Activated T-helper 1 cell treated with anti-CD3 and anti-CD28 coated beads, Interleukin-12 subunit alpha, Interleukin-12 subunit beta, Interleukin-2, Interleukin-4 antibody, amounts not matched to agents 30 ng/mL and 10 ng/mL and 1 ng/mL, durations not matched to agents 14 hours and 24 hours and 36 hours (primary cell): ENCODE measurements at places on chromosomes 12 and 14. TPM values are rescaled to one million over a fixed set of nuclear protein-coding genes. Genes with fewer than 3 reads are reported as not detected.

- no peak overlapping the region for H3K4me3 ChIP-seq
- no peaks in the 10 kb centered on the region for H3K36me3 ChIP-seq
- no peak overlapping the region for H3K27ac ChIP-seq
- H3K4me1 ChIP-seq: no peaks in the 10 kb centered on the region
- DNase-seq: no peak
- no peaks in the 10 kb centered on the region for H3K27me3 ChIP-seq
Observed at GRCh38 chr12:16555630-16556029, 50.3 kb downstream of the LMO3 start.

Gene BBS10
- 3.7 and 4.1 TPM in 2 replicates for total RNA-seq

Gene TPPP2
- not detected in 2 replicates for total RNA-seq

DNA sequence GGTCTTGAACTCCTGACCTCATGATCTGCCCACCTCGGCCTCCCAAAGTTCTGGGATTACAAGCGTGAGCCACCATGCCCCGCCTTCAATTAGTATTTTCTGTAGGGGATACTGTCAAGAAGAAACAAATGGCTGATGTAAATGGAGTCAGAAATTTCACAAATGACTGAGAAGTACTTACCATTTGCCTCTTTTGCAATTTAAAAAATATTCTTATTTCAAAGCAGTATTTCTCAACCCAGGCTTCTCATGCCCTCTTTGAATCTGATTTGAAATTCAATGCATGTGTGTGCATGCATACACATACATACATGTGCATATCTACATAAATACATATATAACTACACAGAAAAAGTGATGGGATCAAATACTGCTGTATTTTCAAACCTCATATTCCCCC lies 4.4 kb downstream of the PSMA6 start:
- peak overlapping the region; percentile 14 for H3K27ac ChIP-seq
- H3K36me3 ChIP-seq: peaks cover 35% of the 10 kb centered on the region
- DNase-seq: no peak

DNA sequence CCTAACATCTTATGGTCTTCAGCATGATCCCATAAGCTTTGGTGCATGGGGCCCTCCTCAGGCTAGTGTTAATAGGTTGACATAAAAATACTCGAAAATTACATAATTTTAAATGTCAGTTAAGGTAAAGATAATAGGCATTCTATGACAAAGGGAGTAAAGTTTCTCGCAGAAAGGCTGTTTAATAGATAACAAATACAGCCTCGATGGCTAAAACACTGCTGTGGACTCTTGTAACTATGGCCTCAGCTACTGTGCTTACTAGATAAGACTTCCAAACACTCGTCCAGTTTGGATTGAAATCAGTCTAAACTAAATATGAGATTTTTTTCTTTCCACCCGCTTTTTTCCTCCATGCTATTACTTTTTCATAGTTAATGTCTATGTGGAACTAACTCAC lies 23.2 kb upstream of the MGST1 start:
- no peaks in the 10 kb centered on the region for H3K4me1 ChIP-seq
- DNase-seq: no peak
- no peaks in the 10 kb centered on the region for H3K36me3 ChIP-seq

DNA sequence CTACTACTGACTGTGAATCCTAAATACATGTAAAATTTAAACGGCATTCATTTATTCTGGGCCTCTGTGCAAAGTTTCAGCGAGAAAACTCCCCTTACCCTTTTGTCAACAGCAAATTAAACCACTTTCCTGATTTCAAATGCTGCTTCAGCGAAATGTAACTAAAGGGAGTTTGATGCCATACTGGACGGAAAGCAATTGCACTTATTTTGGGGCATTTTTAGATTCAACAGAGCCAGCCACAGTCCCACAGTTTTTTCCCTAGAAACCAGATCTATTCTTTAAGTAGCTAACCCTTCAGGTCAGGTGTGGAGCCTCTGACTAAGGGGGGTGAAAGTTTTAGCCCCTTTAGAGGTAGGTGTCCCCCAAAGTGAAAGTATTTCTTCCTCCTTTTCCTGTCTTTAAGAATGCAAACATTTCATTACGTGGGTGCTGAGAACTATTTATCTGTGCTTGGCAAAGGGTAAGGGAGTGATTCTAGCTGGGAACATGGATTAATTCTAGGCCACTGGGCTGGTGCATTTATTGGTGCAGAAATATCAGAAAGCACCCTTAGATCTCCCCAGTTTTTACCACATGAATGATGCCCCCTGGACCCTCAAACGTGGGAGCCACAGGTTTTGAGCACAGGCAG lies 72.7 kb downstream of the SPTB start:
- no peak overlapping the region for H3K4me3 ChIP-seq
- no peak for DNase-seq
- no peaks in the 10 kb centered on the region for H3K4me1 ChIP-seq

DNA sequence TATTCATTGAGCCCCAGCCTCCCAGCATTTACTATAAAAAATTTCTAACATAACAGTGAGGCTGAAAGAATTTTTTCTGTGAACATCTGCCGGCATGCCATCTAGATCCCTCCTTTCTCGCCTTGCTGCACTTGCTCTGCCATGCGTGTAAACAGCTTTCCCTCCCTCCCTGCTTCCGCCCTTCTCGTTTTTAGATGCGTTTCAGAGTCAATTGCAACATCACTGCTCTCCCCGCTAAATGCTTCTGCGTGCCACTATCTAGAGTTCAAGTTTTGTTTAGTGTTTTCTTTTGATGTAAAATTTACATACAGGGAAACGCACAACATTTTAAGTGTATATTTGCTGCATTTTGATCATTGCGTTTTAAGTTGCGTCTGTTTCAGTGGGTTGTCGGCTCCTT lies 83.6 kb downstream of the CCDC92 start:
- H3K4me3 ChIP-seq: no peak overlapping the region
- peaks cover 15% of the 10 kb centered on the region for H3K27me3 ChIP-seq
- H3K36me3 ChIP-seq: no peaks in the 10 kb centered on the region
- DNase-seq: no peak
- no peaks in the 10 kb centered on the region for H3K4me1 ChIP-seq

DNA sequence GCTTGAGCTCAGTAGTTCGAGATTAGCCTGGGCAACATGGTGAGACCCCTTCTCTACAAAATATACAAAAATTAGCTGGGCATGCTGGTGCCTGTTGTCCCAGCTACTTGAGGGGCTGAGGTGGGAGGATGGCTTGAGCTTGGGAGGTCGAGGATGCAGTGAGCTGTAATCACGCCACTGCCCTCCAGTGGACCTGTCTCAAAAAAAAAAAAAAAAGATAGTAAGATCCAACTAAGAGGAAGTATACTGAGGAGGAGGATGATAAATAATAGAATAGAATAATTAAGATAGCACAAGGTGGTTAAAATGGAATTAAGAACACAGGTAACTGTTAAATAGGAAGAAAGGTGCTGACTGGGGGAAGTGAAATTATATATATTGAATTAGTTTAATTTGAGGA lies 37.0 kb upstream of the BAZ1A start:
- no peak overlapping the region for H3K27ac ChIP-seq
- no peaks in the 10 kb centered on the region for H3K4me1 ChIP-seq
- DNase-seq: no peak
- peaks cover 2% of the 10 kb centered on the region for H3K27me3 ChIP-seq
- H3K4me3 ChIP-seq: no peak overlapping the region
- H3K36me3 ChIP-seq: no peaks in the 10 kb centered on the region

Gene AKAP6
- 0.21 and 0.59 TPM in 2 replicates for total RNA-seq

DNA sequence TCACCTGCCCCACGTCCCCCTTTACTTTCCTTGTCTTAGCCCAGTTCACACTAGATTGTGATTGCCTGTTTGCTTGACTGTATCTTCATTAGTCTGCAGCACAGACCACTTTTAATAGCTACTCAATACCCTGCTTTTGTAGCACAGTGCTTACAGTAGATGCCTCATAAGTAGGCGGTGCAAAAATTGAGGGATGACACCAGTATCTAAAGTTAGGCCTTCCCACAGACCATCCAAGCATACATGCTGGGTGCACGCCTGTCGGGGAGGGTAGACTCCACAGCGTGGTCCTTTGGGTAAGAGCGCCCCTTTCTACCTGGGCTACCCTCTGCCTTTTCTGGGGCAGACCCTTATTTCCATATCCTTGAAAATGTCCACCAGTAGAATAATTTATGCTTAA lies 140.8 kb downstream of the GCH1 start:
- H3K4me3 ChIP-seq: no peak overlapping the region
- H3K27me3 ChIP-seq: no peaks in the 10 kb centered on the region
- DNase-seq: no peak
- H3K4me1 ChIP-seq: peaks cover 23% of the 10 kb centered on the region

GRCh38 chr12:79689477-79690141 lies 1.2 kb downstream of the PAWR start:
- DNase-seq: no peak
- H3K4me1 ChIP-seq: peaks cover 10% of the 10 kb centered on the region
- H3K36me3 ChIP-seq: peaks cover 3% of the 10 kb centered on the region
- peak overlapping the region; percentile 77 for H3K4me3 ChIP-seq

DNA sequence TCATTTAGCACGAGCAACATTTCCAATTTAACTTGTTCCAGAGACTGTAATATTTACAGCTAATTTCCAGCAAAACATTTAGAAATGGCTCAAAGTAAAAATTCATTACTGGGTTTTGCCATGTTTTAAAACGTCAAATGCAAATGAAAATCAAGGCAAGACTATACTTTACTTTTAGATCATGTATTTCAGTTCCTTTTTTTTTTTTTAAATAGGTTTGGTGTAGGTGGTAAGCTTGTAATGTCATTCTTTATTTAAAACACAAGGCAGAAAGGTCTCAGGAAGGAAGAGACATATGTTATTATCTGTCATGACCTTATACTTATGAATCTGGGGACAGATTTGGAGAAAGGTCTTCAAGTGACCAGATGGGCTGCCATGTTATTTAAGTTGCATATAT lies 54.1 kb downstream of the GRIP1 start:
- H3K36me3 ChIP-seq: no peaks in the 10 kb centered on the region
- H3K4me1 ChIP-seq: no peaks in the 10 kb centered on the region
- peaks cover 7% of the 10 kb centered on the region for H3K27me3 ChIP-seq
- no peak overlapping the region for H3K4me3 ChIP-seq
- no peak for DNase-seq

Gene TMEM52B
- not detected in 2 replicates for total RNA-seq

GRCh38 chr12:105555556-105556295 lies 225.2 kb downstream of the C12orf75 start:
- no peaks in the 10 kb centered on the region for H3K36me3 ChIP-seq
- H3K4me3 ChIP-seq: no peak overlapping the region
- no peaks in the 10 kb centered on the region for H3K4me1 ChIP-seq
- H3K27ac ChIP-seq: no peak overlapping the region

GRCh38 chr12:1533205-1533601 lies 61.2 kb downstream of the FBXL14 start:
- peak; percentile 17 for DNase-seq
- no peaks in the 10 kb centered on the region for H3K36me3 ChIP-seq
- H3K27ac ChIP-seq: no peak overlapping the region

DNA sequence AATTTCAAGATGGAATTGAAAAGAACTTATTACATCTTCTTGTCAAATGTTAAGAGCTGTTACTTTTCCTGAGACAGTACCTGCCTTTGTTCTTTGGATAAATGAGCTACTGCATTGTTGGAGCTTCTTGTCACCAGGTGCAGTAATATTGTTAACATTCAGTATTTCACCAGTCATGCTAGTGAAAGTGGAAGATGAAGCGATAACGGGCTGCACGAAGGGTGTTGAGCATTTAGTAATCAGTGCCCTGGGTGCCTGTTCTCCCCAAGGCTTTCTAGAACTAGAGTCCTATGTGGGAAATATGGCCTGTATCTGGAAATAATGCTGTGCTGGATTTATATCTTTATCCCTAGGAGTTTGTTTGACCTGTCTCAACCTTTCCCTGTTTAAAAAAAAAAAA lies 83.2 kb downstream of the PPP2R5C start:
- H3K4me3 ChIP-seq: no peak overlapping the region
- peaks cover 14% of the 10 kb centered on the region for H3K36me3 ChIP-seq
- H3K27ac ChIP-seq: no peak overlapping the region
- H3K4me1 ChIP-seq: peaks cover 83% of the 10 kb centered on the region
- no peaks in the 10 kb centered on the region for H3K27me3 ChIP-seq

Gene SLC17A8
- not detected in 2 replicates for total RNA-seq
